ENCODE measurements at places on chromosomes 6 and 20.

- DNase-seq = no peak
Measured at GRCh38 chr6:10511477-10511876, 9.7 kb upstream of the GCNT2 start.

GRCh38 chr6:64083261-64083660 is 447.7 kb downstream of the PHF3 start:
- DNase-seq = no peak

DNA sequence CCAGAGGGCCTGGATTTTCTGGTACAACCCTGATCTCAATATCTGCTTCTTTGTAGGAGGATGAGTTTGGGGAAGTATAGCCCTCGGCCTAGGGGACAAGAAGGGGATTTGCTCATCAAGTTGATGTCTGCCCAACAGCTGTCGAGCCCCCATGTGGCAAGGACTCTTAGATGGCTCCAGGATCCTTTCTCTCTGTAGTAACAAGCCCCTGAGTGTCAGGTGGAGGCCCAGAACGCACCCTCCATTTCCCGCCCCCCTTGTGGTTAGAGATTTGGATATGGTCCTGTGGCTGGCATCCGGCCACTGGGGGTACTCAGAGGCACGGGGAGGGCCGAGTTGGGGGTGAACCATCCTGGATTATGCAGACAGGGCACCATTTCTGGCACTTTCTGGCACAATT is 50.1 kb downstream of the CTCFL start:
- no peak for DNase-seq

GRCh38 chr6:143270026-143270425 is 180.5 kb downstream of the ADAT2 start:
- no peak for DNase-seq

GRCh38 chr20:9916761-9917160 is 77.9 kb upstream of the PAK5 start:
- no peak for DNase-seq

GRCh38 chr6:1703091-1703855 is 93.6 kb downstream of the FOXC1 start:
- DNase-seq = no peak

DNA sequence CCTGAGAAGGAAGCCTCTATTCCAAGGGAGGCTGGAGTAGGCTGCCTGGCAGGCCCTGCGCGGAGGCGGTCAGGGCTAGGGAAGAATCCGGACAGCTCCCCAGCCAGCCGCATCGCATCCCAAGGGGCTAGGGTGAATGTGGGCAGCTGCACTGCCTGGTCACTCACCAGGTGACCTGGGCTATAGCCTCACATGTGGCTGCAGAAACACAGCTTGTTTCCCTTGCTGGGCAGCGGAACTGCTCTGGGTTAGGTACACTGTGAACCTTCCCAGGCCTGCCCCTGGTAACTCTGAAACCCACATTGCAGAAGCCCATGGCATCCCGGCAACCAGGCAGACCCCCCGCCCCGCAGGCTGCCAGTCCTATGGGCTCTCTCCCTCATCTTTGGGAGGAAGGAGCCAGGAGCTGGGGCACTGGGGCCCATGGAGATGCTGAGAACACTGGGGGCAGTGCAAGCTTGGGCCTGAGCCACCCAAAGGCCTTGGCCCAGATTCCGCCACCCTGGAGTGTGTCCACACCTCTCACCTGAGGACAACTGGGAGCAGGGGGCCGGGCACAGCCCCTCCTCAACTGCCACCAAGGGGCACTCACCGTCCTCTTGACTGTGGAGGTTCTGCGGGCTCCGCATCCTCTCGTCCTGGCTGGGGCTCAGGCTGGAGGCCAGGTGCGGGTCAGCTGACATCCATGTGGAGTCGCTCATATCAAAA is 111.0 kb downstream of the NOL4L start:
- no peak for DNase-seq

DNA sequence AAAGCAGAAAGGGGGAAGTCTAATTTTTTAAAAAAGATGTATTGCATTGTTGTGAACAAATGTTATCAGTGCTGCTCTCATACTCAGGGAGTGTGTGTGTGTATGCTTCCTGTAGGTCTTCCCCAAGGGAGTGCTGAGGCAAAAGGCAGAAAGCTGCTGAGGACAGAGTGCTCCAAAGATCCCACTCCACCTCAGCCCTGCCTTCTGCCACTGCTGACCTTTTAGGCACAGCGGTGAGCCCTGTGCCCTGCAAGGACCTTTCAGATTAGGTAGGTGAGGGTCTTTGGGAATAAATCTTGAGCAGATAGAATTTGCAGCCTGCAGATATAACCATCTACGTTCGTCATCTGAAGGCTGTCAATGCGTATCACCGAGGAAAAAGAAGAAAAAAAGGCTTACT is 756.4 kb upstream of the MMS22L start:
- no peak for DNase-seq

DNA sequence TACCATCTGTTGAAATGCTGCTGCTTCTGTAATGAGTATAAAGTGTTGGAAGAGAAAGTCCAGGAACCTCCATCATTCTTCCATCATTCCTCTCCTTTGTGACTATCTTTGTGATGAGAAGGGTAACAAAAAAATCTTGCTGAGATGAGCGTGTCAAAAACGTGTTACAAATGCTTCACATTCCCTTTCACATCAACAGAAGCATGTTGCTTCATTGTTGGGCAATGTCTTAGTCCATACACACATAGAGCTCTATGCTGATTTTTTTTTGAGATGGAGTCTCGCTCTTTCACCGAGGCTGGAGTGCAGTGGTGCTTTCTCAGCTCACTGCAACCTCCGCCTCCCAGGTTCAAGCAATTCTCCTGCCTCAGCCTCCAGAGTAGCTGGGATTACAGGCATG is 114.1 kb upstream of the ESR1 start:
- DNase-seq = no peak

DNA sequence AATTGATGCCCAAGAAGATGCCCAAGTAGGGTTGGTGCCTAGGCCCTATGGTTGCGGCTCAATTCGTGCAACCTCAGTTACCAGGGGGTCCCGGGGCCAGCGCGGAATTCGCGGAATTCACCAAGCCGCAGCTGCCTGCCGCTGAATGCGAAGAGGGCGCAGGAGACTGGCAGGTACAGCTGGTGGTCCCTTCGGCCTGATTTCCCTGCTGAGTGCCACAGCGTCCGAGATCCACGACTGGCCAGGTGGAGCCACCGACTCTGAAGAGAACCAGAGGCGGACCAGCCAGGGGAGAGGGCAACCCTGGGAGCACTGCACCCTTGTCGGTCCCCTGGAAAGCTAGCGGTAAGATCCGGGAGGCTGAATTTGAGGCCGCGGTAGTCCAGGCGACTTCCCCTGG is 6.8 kb upstream of the TFAP2D start:
- DNase-seq = no peak

- no peak for DNase-seq
Measured at GRCh38 chr6:31969712-31970603, 2.0 kb downstream of the DXO start.

DNA sequence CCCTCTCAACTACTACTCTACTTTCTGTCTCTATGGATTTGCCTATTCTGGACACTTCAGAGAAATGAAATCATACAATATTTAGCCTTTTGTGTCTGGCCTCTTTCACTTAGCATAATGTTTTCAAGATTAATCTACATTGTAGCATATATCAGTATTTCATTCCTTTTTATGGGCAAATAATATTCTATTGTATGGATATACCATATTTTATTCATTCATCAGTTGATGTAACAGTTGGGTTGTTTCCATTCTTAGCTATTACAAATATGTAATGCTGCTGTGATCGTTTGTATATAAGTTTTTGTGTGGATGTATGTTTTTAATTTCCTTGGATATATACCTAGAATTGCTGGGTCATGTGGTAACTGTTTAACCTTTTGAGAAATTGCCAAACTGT is 23.4 kb downstream of the FAM184A start:
- DNase-seq = no peak

- DNase-seq = no peak
Measured at GRCh38 chr6:151180330-151181048, 59.3 kb upstream of the AKAP12 start.

DNA sequence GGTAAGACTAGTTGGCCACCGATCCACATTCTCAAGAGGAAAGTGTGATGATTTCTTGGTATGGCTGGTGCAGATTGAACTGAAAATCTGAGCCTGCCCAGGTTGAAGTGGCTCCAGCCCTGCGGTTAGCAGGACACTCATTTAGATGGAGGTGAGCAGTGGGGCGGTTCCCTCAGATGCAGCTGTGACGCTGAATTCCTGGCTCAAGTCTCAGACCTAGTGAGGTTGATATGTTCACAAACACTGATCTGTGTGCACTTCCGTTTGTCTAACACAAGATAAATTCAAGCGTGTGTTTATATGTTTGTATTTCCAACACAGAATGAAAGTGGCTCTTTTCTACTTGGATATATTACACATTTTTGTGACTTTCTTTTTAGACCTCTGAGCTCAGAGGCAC is 83.4 kb upstream of the FRMD1 start:
- DNase-seq = no peak

DNA sequence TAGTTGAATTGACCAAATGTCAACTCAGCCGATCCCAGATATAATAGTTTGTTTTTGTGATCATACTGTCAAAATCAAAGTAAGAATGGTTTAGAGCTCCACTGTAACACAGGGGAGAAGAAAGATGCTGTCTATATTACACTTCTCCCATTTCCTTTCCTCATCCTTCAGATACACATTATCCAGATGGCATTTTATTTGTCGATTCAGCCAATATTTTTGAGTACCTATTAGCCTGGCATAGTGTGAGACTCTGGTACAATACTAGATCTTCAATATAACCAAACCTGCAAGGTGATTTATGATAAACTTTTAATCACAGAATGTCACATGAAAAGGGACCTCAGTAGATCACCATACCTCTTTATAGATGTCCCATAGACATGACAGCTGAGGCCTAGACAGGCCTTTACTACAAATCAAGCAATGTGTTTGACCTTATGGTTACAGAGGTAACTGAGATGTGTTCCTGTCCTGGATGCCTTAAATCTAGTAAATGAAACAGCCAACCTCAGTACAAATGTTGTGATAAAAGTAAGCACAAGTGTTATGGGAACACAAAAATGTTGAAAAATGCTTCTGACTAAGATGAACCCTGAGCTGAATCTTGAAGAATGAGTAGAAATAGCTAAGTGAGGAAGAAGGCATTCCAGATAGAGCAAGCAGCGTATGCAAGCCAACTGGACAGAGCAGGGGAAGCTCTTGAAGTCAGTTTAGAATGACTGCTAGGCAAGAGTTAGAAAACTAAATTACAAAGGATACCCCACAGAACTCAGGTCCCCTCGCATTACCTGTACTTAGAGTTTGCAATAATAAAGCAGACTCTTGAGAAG is 1.9 kb downstream of the FBXO9 start:
- DNase-seq = no peak

GRCh38 chr6:90266905-90267621 is 29.6 kb downstream of the BACH2 start:
- DNase-seq = no peak

DNA sequence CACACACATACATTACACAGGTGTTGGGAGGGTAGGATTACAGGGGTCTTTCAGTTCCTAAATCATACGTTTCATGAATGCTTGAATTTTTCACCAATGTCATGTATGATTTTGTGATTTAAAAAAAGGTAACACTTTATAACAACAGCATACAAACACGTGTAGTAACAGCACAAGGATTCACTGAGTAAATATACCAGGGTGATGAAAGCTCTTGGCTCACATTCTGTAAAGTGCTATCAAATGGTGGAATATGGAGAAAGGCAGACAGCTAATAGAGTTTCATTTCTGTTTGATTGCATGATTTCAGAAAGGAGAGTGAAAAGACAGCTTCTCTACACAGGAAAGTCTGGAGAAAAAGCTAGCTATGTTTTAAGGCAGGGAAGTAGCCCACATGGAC is 231.9 kb downstream of the CD83 start:
- no peak for DNase-seq

- no peak for DNase-seq
Measured at GRCh38 chr20:48788486-48789072, 39.2 kb downstream of the PREX1 start.

GRCh38 chr6:73240730-73241129 is 15.4 kb upstream of the KHDC1L start:
- no peak for DNase-seq

GRCh38 chr6:56851074-56851473 is 103.8 kb upstream of the BEND6 start:
- DNase-seq = peak; percentile 20

- DNase-seq = no peak
Measured at GRCh38 chr6:88165087-88165843, 882 bp downstream of the CNR1 start.

GRCh38 chr20:57146155-57146554 is 120.3 kb downstream of the BMP7 start:
- DNase-seq = no peak

- no peak for DNase-seq
Measured at GRCh38 chr6:69391106-69391505, 405.7 kb downstream of the LMBRD1 start.

GRCh38 chr6:156885562-156885961 is 108.4 kb downstream of the ARID1B start:
- no peak for DNase-seq

DNA sequence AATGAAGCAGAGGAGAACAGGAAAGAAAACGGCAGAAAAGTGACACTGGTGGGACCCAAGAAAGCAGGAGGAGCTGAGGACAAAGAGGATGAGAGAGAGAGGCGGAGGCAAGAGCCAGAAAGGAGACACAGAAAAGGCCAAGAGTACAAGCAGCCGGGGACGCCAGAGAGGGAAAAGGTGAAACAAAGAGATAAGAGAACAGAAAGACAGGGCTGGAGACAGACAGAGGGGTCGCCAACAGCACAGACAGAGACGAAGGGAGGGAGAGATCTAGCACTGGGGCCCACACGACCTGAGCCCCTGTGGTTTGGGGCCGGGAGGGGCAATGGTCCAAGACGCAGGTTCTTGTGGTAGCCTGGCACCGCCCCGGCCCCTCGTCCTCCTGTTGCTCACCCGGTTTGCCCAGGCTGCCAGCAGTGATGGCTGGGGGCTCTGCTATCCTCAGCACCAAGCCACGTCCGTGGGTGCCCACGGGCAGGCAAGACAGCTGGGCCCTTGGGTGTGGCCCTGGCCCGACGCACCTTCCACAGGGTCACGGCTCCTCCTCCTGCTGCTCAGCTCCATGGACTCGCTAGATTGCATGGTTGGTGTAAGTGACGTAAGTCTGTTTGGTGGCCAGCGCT is 123.5 kb downstream of the GRM4 start:
- DNase-seq = no peak

DNA sequence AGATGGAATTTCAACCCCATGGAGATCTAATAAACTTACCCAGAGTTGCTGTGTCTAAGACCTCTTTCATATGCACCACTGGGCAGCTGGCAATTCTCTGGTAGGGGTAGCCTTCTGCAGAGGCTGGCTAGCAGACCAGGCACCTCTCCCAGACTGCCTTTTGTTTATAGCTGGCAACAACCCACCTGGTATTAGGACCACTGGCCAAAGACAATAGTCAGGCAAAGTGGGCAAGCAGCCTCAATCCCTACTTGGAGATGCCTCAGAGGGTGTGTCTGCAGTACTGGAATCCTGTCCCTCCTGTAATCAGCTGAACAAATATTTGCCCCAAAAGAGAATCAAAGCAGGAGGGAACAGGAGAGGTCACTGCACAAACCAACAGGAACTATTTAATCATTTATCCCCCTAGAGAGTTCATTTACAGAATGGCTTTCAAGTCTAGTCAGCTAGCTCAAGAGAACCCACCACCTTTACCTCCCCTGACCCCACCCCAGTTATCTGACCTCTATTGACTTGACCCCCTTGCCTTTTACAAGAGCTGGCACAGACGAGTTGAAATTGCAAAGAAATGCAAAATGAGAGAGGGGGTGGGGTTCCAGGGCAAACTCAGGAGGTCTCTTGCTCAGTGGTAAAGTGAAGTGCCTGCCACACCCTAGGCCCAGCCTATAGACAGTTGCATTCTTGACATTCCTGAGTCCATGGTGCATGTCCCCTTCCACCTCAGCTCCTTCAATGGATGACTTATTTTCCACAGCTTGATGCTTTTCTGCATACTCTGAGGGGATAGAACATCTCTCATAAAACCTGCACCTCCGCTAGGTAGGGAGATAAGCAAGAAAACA is 2.8 kb downstream of the BCL2L1 start:
- no peak for DNase-seq

Measured in NT2/D1 (cell line).